ENCODE measurements at places on chromosomes 1 and 21. TPM values are rescaled to one million over a fixed set of nuclear protein-coding genes. Genes with fewer than 3 reads are reported as not detected.

SRGAP2C gene
- total RNA-seq: 16.5 TPM

SLC9C2 gene
- not detected for total RNA-seq

G0S2 gene
- total RNA-seq: 961 TPM

OR2L5 gene
- total RNA-seq: not detected

TFF3 gene
- not detected for total RNA-seq

SLC5A9 gene
- total RNA-seq: not detected

NGF gene
- total RNA-seq: not detected

TMEM125 gene
- total RNA-seq: 3.0 TPM
